ENCODE measurements at places on chromosomes 5 and 9. TPM values are rescaled to one million over a fixed set of nuclear protein-coding genes. Genes with fewer than 3 reads are reported as not detected.

SMIM15 gene
- 37.8 TPM for total RNA-seq

LECT2 gene
- not detected for total RNA-seq

SPINK4 gene
- not detected for total RNA-seq

SPACA9 gene
- total RNA-seq: 9.3 TPM

PCA3 gene
- total RNA-seq: 0.18 TPM

TESK1 gene
- 49.0 TPM for total RNA-seq

CHSY3 gene
- 4.0 TPM for total RNA-seq

NRG2 gene
- total RNA-seq: 1.7 TPM

SLC6A7 gene
- total RNA-seq: not detected

C8G gene
- not detected for total RNA-seq

FIBCD1 gene
- not detected for total RNA-seq

PDCD1LG2 gene
- total RNA-seq: 3.0 TPM

ARHGEF39 gene
- total RNA-seq: not detected

All from sciatic nerve (tissue), 2 donors.